ENCODE measurements at places on chromosomes 6 and 20. TPM values are rescaled to one million over a fixed set of nuclear protein-coding genes. Genes with fewer than 3 reads are reported as not detected.
A peak's percentile ranks its signal among the peaks of the same experiment; 100 is the strongest.

PRPF6 gene
- total RNA-seq = 49.8 TPM

- no peaks in the 10 kb centered on the region for H3K27me3 ChIP-seq
- no peaks in the 10 kb centered on the region for H3K36me3 ChIP-seq
- no peak overlapping the region for H3K4me3 ChIP-seq
- no peak for DNase-seq
- H3K27ac ChIP-seq = no peak overlapping the region
Measured at GRCh38 chr6:147132889-147133288, 71.3 kb upstream of the STXBP5 start.

USP49 gene
- 3.8 TPM for total RNA-seq

PPIL6 gene
- 4.5 TPM for total RNA-seq

- H3K36me3 ChIP-seq = no peaks in the 10 kb centered on the region
- no peaks in the 10 kb centered on the region for H3K27me3 ChIP-seq
- H3K4me3 ChIP-seq = peak overlapping the region; percentile 61
- H3K27ac ChIP-seq = peak overlapping the region; percentile 99
- H3K4me1 ChIP-seq = peaks cover 35% of the 10 kb centered on the region
Measured at GRCh38 chr6:32969685-32970412, 1.5 kb downstream of the BRD2 start.

FKBP1C gene
- total RNA-seq = 1.3 TPM

DNA sequence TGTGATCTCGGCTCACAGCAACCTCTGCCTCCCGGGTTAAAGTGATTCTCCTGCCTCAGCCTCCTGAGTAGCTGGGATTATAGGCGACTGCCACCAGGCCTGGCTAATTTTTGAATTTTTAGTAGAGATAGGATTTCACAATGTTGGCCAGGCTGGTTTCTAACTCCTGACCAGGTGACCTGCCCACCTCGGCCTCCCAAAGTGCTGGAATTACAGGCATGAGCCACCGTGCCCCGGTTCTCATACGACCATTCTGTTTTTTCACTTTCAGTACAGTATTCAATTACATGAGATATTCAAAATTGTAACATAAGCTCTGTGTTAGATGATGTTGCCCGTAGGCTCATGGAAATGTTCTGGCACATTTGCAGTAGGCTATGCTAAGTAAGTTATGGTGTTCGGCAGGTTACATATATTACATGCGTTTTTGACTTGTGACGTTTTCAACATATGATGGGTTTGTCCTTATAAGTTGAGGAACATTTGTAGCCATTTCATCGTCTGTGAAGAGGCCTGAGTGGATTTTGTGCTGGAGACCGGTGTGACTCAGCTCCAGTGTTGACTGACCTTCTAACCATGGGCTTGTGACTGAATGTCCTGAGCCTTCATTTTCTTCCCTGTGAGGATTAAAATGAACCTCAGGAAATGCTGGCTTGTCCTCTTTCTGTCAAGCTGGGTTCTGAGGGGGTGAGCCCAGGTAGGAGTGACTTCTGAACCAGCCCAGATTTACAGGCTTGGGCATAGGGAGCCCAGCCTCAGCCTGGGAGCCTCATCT is 12.2 kb downstream of the PPARD start:
- H3K4me3 ChIP-seq = no peak overlapping the region
- H3K4me1 ChIP-seq = no peaks in the 10 kb centered on the region
- no peaks in the 10 kb centered on the region for H3K27me3 ChIP-seq
- peaks cover 85% of the 10 kb centered on the region for H3K36me3 ChIP-seq
- H3K27ac ChIP-seq = no peak overlapping the region
- no peak for DNase-seq

GRCh38 chr6:113317442-113317841 is 539.7 kb upstream of the MARCKS start:
- no peaks in the 10 kb centered on the region for H3K27me3 ChIP-seq
- H3K36me3 ChIP-seq = no peaks in the 10 kb centered on the region
- DNase-seq = no peak
- no peak overlapping the region for H3K27ac ChIP-seq
- H3K4me3 ChIP-seq = no peak overlapping the region

GRCh38 chr6:113339209-113339608 is 517.9 kb upstream of the MARCKS start:
- H3K36me3 ChIP-seq = no peaks in the 10 kb centered on the region
- no peak overlapping the region for H3K4me3 ChIP-seq
- H3K27ac ChIP-seq = no peak overlapping the region
- no peaks in the 10 kb centered on the region for H3K27me3 ChIP-seq

- no peaks in the 10 kb centered on the region for H3K36me3 ChIP-seq
- no peaks in the 10 kb centered on the region for H3K27me3 ChIP-seq
- no peak overlapping the region for H3K4me3 ChIP-seq
Measured at GRCh38 chr20:11582060-11582459, 335.6 kb upstream of the BTBD3 start.

GRCh38 chr6:166041277-166041676 is 126.4 kb downstream of the TBXT start:
- DNase-seq = no peak
- H3K27me3 ChIP-seq = no peaks in the 10 kb centered on the region
- H3K36me3 ChIP-seq = no peaks in the 10 kb centered on the region
- no peaks in the 10 kb centered on the region for H3K4me1 ChIP-seq

CEP85L gene
- 9.2 TPM for total RNA-seq

TDP2 gene
- total RNA-seq = 33.9 TPM

DNA sequence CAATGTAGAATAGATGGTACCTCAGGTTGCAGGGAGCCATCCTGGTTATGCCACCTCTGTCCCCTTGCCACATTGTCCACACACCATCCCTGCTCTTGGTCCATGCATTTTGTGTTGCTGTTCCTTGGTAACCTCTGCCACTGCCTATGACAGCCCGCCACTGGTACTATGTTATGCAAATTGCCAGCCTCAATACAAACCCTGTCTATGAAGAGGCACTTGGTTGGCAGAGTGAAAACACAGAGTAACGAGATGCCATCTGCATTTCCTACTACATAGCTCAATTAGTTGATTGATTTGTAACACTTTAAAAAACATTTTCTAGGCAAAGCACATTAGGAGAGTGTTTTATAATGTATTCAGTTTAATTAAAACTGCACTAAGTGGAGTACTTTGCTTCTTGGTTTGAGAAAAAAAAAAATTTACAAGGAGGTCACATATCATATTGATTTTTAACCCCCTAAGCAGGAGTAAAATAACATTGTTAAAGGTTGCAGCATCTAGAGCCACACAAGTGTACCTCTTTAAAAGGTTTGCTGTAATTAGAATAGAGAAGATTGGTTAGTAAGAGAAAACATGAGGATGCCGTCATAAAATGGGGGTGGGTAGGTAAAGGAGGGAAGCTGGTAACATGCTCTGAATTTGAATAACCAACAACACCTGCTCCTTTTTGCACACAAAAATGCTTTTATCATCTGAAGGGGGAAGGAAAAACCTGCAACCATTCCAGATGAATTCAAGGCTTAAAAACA is 817.1 kb downstream of the KIF16B start:
- no peaks in the 10 kb centered on the region for H3K36me3 ChIP-seq
- H3K4me1 ChIP-seq = no peaks in the 10 kb centered on the region
- DNase-seq = no peak
- no peak overlapping the region for H3K4me3 ChIP-seq
- H3K27ac ChIP-seq = no peak overlapping the region

WRNIP1 gene
- total RNA-seq = 37.4 TPM

DNA sequence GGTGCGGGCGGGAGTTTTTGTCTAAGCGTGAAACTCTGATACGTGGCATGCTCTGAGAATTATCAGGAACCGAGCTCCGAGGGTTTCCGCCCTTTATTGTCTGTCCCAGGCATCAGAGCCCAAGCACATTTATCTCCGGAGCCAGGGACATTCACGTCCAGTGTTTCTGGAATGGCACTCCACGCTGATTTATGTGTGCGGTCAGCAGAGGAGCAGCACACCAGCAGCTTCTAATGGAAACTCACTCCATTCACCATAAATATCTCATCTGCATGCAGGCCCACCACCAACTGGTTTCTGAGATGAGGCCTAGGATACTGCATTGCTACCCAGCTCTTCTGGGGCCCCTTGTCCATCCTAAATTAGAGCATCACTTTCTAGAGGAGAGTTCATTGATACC is 51.9 kb upstream of the SYNDIG1 start:
- no peak overlapping the region for H3K27ac ChIP-seq
- H3K4me3 ChIP-seq = no peak overlapping the region
- DNase-seq = no peak
- H3K27me3 ChIP-seq = no peaks in the 10 kb centered on the region
